HL-60 (cell line): ENCODE measurements at places on chromosomes 11 and 22.

GRCh38 chr11:19766206-19766605, 53.6 kb downstream of the NAV2 start:
- no peak for DNase-seq

DNA sequence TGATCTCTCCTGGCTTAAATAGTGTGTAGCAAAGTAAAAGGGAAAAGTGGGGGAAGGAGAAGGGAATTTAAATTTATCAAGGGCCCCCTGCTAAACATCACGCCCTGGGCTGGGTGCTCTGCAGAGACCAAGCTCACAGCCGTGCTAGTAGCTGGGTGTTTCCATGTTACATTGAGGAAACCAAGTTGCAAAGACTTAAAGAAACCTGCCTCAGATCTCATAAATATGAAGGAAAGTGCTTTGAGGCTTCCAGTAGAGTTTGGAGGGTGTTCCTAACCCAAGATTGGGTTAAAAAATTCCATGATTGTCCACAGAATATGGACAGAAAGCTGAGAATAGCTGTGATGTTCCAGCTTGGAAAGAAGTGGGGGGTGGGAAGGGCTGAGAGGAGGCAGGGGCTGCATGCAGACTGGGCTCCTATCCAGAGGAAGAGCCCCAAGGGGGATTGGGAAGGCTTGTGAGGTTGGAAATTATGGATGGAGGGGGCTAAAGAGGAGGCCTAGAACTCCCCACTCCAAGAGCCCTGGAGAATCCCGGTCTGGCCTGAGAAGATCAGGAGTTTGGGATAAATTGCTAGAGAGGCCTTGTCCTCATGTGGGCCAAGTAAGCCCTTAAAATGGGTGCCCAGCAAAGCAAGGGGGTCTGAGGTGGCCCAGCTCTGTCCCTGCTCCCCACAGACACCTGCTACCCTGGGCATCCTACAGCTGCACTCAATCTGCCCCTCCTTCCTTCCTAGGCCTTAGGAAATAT, 25.0 kb upstream of the OAF start:
- DNase-seq, result no peak

- DNase-seq, result no peak
Measured at GRCh38 chr11:58152781-58153180, 27.5 kb upstream of the OR9I1 start.

DNA sequence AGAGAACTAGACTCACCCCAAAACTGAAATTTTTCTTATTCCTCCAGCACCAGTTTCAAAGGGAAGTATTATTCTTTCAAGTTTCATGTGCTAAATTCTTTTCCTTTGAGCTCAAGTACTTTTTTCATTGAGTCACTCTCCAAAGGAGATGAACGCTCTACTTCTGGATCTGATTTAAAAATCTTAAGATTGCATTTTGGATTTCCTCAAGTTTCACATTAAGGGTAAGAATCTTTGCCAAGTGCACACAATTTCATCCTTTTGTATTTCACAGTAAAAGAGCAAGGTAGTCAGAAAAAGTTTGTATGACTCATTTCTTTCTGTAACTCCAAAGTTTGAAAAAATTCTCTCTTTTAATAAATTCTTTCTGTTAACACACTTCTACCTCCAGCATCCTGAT, 435.5 kb downstream of the RAB38 start:
- no peak for DNase-seq

GRCh38 chr11:8020244-8020597, 33.1 kb downstream of the EIF3F start:
- DNase-seq, result no peak

- DNase-seq, result peak; percentile 72
Measured at GRCh38 chr11:47177229-47177845, 658 bp upstream of the ARFGAP2 start.

- DNase-seq, result no peak
Measured at GRCh38 chr22:23767303-23767672, 484 bp downstream of the CHCHD10 start.

- DNase-seq, result no peak
Measured at GRCh38 chr11:120863359-120863758, 160.5 kb upstream of the TBCEL start.

GRCh38 chr11:132187814-132188213, 817.4 kb downstream of the NTM start:
- DNase-seq, result no peak

DNA sequence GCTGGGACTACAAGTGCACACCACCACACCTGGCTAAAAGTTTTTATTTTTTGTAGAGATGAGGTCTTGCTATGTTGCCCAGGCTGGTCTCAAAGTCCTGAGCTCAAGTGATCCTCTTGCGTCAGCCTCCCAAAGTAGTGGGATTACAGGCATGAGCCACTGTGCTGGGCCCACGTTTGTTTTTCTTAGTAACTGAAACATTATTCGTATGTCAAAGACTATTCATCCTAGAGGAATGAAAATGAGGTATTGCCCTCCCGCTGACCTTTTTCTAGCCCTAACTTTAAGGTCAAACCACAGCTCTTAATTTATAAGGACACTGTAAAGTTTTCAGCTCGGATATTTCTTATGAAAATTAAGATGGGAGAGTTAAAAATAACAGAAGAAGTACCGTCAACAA, 33.2 kb upstream of the PAX6 start:
- no peak for DNase-seq

GRCh38 chr11:2223153-2223794, 47.1 kb downstream of the ASCL2 start:
- DNase-seq, result no peak

GRCh38 chr22:33124471-33124870, 66.3 kb upstream of the SYN3 start:
- DNase-seq, result no peak

DNA sequence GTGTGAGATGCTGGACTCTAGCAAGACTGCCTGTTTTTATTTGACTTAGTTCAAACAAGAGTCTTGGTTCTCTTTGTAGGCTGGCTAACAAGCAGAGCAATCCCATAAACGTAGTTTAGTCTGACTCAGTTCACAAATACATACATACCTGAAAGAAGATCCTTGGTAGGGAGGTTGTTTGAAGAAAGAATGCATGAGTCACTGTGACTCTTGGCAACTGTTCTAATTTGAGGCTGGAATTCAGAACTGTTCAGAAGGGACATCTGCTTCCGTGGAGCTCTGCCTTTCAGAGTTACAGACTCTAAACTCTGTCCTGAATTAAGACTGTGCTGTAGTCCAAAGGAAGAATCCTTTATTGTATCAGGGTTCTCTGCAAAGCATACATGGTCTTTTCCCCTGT, 32.2 kb downstream of the C2CD3 start:
- no peak for DNase-seq
